NCI-H187 treated with DMSO at 0.1 percent for 48 hours (cell line): ENCODE measurements at places on chromosomes 2 and 18.

GRCh38 chr18:32595832-32596231 is 125.2 kb upstream of the GAREM1 start:
- DNase-seq: no peak

DNA sequence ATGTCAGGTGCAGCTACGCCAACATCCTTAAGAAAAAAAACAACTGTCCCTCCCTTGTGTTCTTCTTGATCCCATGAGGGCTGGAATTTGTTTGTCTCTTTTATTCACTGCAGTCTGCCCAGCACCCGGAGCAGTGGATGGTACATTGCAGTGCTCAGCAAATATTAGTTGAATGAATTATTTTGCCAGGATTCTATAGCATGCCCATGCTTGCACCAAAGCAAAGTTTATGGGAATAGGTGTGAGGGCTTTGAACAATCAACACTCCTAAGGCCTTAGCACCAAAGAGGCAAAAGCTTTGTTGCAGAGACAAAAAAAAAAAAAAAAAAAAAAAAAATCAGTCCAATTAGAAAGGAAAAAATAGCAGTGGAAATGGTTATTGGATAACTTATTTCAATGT is 28.7 kb upstream of the DCC start:
- DNase-seq: no peak

GRCh38 chr2:203361922-203362321 is 33.7 kb downstream of the ABI2 start:
- no peak for DNase-seq

DNA sequence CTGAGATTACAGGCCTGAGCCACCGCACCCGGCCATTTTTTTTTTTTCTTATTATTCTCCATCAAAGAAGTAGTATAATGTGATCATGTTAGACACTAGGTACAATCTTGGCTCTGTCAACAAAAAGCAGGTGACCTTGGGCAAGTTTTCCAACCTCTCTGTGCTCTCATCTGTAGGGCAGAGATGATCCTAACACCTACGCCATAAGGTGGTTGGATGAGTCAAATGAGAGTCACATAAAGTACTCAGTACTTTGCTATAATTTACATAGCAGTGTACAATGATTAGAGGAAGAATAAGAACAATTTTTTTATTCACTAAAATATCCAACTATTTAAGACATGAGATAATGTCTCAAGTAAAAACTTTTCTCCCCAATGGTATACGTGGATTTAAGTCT is 128.6 kb downstream of the TGIF1 start:
- no peak for DNase-seq

DNA sequence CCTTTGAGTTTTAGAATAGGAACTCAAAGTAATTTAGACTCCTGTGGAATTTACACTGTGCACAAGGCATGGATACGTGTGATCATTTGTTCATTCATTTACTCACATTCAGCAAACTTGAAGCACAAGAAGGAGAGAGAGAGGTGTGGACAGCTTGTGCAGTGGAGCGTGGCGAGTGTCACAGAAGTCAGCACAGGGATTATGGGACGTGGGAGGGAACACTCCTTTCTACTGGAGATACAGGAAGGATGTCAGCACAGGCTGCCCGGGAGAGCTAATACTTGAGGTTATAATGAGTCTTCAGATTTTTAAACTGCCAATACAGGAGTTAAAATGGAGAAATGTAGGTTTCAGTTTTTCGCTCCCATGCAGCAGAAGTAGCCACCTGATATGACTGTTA is 7.0 kb downstream of the FAM228A start:
- peak; percentile 18 for DNase-seq

DNA sequence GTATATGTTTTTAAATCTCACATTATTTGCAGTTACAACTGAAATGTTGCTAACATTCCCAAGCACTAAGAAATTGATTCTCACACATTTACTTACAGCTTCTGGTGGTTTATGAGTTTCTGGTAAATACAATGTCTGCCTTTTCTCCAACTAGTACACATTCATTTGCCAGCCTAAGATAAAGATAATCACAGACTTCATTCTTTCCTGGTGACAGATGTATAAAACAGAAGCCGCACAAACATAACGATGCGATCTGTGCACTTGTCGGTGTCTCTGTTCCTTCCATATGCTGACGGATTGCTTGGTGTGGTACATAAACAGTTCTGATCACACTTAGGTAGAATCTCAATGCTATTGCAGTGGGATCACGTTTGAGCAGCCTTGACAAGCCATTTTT is 100.4 kb upstream of the DDX18 start:
- DNase-seq: no peak

DNA sequence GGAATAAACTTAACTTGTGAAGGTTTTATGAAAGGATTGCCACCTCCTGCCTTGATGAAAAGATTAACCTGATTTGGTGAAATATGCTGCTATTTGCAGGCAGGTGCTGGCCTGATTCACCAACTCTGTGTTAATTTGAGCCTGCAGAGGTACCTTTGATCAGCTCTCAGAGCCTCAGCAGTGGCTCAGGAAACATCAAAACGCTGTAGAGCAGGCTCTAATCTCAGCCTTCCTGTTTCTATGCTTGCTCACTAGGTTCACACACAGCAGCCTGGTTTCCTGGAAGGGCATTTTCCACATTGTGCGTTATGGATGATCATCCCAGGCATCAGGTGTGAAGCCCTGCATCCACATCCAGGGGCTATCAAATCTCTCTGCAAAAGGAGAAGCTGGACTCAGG is 16.9 kb downstream of the TGIF1 start:
- DNase-seq: no peak

GRCh38 chr2:105517814-105518705 is 119.2 kb upstream of the FHL2 start:
- DNase-seq: no peak

DNA sequence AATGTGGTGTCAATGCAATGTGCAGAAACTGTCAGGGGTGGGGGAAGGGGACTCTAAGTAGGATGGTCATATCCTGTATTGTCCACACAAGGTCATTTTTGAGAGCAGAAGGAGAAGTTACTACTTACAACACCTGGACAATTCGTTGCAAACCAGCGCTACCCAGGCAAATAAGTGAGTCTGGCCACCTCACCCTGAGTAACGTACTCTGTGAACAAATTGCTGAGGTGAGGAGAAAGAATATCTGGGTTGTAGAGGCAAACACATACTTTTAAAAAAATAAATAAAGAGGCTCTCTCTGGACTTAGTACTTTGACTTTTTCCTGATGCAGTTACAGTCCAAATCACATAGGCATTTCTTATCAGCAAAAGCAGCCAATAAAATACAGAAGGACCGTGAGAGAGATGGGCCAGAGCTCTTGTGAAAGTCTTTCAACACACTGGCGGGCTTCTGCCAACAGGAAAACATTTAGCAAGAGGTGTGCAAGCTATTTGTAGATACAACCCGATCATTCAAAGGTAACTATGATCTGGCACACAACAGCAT is 268.2 kb upstream of the ID2 start:
- no peak for DNase-seq
